ENCODE measurements at places on chromosomes 6 and 20.

DNA sequence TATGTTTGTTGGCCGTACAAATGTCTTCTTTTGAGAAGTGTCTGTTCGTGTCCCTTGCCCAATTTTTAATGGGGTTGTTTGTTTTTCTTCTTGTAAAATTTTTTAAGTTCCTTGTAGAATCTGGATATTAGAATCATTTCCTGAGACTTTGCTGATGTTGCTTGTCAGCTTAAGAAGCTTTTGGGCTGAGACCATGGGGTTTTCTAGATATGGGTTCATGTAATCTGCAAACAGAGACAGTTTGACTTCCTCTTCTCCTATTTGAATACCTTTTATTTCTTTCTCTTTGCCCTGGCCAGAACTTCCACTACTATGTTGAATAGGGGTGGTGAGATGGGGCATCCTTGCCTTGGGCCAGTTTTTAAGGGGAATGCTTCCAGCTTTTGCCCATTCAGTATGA lies 82.6 kb downstream of the SLC24A3 start:
- no peak for DNase-seq

GRCh38 chr20:51014797-51015722 lies 7.8 kb downstream of the KCNG1 start:
- no peak for DNase-seq

DNA sequence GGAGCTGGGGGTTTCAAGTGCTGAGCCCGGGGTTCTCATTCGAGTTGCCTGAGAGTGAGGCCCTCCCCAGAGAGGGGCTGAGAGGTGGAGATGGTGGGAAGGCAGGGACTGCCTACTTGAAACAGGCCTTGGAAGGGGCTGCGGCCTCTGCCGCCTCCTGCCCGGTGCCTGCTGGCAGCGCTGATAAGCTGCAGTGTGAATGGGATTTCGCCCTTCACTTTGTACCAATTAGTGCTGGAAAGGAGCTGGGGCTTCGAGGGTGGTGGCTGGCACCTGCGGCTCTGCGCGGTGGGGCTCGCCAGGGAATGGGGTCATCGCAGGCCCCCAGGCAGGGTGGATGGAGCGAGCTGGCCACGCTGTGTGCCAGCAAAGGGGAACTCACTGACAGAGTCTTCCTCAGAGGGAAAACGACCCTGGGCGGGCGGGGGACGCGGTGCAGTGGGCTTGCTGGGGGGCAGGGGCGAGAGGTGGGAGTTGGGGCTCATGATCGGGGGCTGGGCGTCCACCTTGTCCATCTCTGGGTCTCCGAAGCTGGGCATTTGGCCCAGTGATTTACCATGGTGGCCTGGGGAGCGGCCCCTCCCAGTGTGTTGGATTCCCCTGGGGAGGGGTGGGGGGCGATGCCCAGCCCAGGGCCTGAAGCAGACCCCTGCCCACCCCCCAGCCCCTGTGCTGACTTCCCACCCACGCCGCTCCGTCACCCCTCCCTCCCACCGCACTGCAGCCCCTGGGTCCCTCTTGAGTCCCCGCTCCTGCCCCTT lies 22.9 kb downstream of the COL20A1 start:
- DNase-seq = no peak

- no peak for DNase-seq
Observed at GRCh38 chr6:44679438-44680201, 292.1 kb downstream of the CDC5L start.

DNA sequence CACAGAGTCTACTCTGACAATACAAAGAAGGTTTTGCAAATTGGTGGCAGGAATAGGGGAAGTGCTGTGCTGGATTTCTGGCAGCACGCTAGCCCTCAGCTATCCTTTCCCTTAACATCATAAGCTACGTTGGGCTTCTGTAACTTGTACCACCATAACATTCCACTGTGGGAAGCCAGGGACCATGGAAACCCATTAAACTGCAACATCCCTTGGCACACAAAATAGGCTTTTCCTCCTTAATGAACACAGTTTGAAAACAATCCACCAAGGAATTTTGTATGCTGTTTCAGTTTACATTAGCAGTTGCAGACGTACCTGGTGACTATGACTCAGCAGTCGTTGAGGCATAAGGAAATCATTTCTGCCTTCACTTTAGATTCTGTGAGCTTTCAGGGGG lies 203.9 kb upstream of the RAB32 start:
- no peak for DNase-seq

DNA sequence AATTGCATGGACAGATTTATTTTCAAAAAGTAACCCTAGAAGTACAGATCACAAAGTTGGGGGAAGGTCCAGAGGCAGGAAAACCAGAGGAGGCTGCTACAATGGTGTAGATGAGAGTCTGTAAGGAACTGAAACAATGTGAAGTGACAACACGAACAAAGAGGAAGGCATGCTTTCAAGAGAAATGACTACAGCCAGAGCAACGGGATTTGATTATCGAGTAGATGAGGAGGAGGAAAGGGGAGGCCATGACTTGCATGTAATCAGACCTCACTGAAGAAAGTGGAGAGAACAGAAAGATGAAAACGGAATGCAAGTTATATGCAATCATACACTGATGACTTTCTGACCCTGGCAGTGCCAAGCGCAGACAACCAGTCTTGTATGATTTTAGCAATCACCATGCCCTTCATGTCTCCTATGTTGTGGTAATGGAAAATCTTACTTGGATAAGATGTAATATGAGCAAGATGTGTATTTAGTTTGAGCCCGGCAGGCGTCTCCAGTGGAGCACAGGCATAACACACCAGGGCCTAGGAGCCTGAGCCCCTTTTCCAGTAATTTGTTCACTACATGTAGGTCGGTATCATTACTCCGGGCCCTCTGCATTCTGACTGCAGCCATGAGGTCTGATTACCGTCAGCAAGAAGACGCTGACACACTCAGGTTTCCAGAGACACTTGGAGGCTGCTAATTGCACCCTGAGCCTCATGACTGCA lies 34.0 kb upstream of the FAM83C start:
- no peak for DNase-seq

DNA sequence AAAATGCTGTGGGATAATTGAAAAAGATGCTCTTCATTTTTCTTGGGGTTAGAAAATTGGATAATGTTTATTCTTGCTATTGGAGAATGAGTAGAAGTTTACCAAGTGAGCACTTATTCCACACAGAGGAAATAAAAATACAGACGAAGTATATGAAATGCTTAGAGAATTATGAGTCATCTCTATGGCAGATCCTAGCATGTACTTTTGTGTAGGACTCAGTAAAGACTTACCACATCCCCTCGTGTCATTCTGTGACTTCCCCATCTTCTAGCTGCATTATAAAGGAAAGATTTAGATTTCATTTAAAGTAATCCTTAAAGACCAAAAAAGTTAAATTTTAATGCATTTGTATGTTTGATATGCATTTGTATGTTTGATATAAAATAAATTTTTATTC lies 685.6 kb downstream of the TBC1D32 start:
- no peak for DNase-seq

DNA sequence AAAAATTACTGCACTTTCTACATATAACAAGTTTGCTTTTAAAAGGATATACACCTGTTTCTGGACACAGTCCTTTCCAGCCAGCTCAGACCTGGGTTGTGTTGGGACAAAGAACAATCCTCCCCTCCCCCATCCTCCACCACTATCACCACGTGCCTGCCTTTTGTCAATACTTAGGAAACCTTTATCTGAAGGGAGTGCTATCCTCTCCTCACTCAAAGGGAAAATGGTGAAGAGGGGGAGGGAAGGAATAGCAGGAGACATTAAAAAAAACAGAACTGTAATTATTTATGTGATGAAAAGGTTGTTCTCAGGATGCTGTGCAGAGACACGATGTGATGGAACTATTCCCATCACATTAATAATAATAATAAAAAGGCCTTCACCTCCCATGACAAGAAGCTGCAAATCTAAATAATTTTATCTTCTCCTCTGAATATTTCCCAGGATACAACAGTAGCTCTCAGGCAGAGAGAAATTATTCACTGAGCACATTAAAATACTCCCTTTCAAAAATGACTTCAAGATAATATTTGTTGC lies 105.5 kb downstream of the NRSN1 start:
- no peak for DNase-seq

GRCh38 chr6:157169656-157170055 lies 153.7 kb downstream of the TMEM242 start:
- no peak for DNase-seq

DNA sequence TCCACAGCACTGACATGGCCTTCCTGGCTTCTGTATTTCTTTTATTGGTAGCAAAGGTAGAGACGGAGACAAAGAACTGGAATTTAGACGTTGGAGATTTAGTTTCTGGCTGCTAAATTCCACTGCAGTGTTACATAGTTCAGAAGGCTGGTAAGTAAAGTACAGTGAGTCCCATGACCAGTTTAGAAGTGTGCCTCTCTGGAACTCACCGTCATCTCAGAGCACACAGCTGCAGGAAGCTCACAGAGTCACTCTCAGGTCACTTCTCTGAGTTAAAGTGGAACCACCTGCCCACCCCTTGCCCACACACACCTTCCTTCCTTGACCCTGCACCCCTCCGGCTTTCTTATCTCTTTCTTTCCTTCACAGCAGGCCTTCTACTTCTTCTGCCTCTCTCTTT lies 19.6 kb upstream of the BMP6 start:
- DNase-seq = no peak

DNA sequence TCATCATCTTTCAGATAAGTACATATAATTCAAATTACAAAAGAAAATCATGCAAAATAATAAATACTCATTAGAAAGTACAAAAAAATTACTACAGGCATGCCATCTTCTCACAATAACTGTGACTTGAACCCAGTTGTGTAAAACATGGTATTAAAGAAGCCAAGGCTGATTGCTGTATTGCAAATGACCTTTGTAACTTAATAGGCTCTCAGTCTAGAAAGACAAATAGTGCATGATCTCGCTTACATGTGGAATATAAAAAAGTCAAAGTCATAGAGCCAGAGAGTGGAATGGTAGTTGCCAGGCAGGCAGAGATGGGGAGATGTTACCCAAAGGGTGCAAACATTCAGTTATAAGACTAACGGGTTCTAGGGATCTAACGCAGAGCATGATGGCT lies 626.1 kb downstream of the COL12A1 start:
- DNase-seq = no peak

- no peak for DNase-seq
Observed at GRCh38 chr6:100657678-100658330, 193.1 kb upstream of the SIM1 start.

- no peak for DNase-seq
Observed at GRCh38 chr6:35015476-35015875, 125.7 kb downstream of the TCP11 start.

DNA sequence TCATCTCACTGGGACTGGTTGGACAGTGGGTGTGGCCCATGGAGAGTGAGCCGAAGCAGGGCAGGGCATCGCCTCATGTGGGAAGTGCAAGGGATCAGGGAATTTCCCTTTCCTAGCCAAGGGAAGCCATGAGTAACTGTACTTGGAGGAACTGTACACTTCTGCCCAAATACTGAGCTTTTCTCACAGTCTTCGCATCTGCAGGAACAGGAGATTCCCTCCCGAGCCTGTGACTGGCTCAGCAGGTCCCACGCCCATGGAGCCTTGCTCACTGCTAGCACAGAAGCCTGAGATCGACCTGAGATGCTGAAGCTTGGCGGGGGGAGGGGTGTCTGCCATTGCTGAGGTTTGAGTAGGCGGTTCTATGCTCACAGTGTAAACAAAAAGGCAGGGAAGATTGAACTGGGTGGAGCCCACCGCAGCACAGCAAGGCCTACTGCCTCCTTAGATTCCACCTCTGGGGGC lies 10.4 kb upstream of the CALHM5 start:
- no peak for DNase-seq

DNA sequence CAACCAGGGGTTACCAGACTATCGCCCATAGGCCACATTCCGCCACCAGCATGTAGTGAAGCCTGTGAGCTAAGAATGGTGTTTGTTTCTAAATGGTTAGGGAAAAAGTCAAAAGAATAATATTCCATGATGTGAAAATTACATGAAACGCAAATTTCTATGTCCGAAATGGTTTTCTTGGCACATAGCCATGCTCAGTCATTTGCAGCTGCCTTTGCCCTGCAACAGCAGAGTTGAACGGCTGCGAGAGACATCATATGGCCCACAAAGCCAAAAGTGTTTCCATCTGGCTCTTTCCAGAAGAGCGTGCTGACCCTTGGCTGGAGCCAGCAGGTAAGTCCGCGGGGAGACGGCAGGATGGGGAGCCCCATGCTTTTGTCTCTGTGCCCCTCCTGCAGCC lies 60.7 kb downstream of the FAM120B start:
- no peak for DNase-seq

GRCh38 chr20:63064310-63064709 lies 57.5 kb upstream of the BHLHE23 start:
- DNase-seq = no peak

DNA sequence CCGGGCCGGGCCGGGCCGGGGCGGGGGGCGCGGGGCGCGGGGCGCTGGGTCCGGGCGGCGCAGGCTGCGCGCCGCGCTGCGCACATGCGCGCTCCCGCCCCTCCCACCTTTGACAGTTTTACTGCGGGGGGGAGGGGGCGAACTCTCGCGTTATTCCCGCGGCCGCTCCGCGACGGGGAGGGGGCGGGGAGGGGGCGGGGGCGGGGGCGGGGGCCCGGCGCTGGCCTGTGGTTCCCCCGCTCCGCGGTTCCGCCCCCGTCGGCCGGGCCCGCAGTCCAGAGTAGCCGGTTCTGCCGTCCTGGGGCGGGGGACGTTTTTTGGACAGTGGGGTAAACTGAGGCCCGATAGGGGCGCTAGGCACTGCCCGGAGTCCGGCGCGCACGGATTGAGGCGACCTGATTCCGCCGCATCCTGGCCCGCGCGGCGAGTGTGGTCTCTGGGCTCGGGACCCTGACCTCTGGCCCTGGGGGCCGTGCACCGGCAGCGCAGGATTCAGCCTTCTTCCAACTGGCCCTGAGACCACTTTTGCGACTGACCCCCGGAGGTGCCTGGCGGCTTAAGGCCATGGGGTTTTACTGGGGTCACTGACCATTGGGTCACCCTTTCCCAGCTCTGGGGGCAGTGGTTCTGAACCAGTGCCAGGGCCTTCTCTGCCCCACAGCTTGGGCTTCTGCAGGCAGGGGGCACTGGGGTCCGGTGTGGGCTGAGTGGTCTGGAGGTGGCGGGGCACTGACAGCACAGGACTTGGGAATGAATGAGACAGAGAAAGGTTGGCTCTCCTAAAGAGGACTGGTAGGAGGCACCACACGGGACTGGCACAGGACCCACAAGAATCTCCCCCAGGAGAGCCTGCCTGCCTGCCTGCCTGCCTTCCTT lies at the start of gene ZNF512B:
Gene ZNF512B, minus strand, starts transcription at position 93 of the 876 bp plus-strand sequence. CDS start 1,980 bp downstream, outside the sequence.
- no peak for DNase-seq

GRCh38 chr20:53801609-53802370 lies 208.2 kb upstream of the ZNF217 start:
- no peak for DNase-seq

GRCh38 chr6:134830194-134830593 lies 119.7 kb downstream of the ALDH8A1 start:
- DNase-seq = no peak

DNA sequence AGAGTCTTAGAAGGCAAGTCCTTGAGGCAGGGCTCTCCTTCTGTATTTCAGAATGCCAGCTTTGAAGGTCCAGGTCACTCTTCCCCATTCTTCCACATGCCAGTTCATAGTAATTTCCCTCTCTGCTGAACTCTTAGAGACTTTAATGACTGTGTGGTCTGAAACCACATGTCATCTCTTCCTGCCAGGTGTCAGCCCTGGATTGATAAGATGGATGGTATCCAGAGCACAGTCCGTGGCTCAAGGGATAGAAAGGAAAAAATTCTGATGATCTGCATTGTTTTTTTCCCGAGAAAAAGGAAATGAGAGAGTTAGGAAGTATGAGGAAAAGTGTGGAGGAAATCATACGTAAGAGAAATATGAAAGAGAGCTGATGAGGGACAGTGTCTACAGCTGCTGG lies 250.9 kb downstream of the TPBG start:
- no peak for DNase-seq

GRCh38 chr6:109816452-109817374 lies 125.6 kb downstream of the FIG4 start:
- DNase-seq = no peak

All from cortex of kidney (tissue), 1 donor.